ENCODE measurements at places on chromosomes 4 and X.

- DNase-seq: no peak
Observed at GRCh38 chr4:140358281-140358680, 15.2 kb upstream of the SCOC start.

DNA sequence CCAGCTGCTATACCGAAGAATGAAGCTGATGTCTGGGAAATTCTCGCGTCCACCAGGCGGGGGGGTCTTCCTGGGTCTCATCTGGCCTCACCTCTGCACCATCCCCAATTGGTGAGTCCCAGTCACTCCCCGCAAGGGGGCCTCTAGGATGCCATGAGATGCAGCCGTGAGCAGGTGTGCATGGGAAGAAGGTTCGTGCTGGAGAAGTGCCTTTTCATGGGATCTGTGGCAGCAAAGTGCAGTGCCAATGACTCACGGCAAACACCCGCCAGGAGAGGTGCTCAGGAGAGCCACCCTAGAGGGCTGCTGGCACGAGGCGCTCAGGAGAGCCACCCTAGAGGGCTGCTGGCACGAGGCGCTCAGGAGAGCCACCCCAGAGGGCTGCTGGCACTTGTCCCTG is 55.1 kb downstream of the CPZ start:
- no peak for DNase-seq

- no peak for DNase-seq
Observed at GRCh38 chr4:98903963-98904362, 25.0 kb downstream of the EIF4E start.

DNA sequence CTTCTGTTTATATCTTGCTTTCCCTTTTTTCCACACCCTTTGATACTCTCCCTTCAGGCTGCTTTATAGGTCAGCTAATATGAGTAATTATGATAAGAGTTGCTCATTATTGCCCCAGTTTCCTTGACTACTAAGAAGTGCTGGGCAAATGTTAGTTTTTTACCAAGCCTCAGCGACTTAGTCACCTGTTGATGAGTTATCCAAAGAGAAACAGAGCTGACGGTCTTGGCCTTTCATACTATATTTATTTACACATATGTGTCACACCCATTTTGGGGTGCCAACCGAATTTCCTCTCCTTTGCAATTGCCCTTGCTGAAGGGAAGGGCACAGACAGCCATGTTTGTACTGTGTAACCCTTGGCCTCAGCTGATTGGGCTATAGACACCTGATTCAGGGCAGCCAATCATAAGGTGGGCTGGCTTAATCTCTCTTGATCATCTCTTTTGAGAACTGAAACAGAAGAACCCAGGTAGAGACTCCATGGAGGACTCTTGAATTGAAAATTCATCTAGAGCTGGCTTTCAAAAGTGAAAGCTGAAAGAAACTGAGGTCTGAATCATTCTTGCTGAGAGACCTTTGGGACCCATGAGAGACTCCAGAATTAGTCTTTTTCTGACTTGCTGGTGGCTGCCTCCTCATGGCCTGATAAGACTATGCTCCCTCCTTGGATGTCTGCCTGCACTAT is 111.7 kb upstream of the RPS6KA3 start:
- peak; percentile 55 for DNase-seq

Data from activated naive CD4-positive, alpha-beta T cell treated with anti-CD3 and anti-CD28 coated beads for 36 hours (primary cell).